ENCODE measurements at places on chromosomes 2 and 18.

DNA sequence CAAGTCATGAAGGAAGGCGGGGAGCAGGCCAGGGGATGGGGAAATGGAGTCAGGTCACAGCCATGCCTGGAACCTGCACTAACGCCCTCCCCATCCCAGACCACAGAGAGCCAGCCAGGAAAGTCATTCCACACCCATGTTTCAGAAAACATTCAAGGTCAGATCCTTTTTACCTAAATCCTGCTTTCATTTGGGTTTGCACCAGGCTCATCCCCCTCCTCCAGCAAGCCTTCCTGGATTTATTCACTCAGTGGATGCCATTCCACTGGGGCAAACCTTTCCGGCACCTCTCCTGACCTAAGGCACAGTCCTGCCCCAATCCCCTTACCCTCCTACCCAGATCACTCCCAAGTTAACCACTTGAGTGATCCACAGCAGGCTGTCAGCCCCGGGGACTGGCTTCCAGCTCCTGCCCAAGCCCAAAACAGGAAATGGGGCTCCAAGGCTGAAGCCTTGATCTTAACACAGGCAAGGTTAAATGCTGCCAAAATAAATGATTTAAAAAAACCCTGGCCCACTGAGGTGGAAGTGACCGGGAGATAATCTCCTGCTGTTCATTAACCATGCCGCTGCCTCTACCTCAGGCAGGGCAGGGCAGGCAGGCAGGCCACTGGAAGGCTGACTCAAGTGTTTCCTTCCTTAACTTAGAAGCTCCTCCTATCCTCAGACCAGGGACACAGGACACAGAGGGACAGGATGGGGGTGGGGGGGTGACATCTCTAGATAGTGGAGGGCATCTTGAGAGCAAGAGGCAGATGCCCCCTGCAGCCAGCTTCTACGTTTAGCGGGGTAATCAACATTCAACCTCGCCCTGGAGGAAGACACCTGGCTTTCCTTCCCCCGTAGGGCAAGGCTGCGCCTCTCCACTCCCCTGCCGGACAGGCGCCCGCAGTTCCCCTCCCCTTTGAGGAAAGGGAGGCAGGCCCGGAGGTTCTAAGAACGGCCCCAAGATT is 1.4 kb downstream of the RAB11FIP5 start:
- DNase-seq, result no peak

GRCh38 chr18:44786688-44787087 is 106.0 kb downstream of the SETBP1 start:
- DNase-seq, result no peak

DNA sequence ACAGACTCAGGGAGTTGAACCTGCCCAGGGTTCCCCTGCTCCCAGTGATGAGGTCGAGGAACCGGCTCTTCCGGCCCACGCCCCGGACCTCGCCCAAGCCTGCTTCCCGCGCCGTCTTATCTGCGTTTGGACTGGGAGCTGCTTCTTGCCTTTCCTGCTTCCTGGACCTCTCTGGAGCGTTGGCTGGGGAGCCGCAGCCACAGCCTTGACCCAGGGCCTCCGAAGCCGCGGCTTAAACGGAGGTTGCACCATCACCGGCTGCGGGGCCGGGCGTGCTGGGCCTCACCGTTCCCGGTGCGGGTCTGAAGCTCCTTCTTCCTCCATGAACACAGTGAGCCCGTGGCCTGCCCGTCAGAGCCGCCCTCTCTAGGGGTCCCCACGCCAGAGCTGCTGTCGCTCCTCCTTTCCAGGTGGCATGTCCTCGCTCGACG is 13.3 kb downstream of the NTSR2 start:
- no peak for DNase-seq

GRCh38 chr2:69114534-69114933 is 101.6 kb downstream of the ANTXR1 start:
- DNase-seq, result no peak

DNA sequence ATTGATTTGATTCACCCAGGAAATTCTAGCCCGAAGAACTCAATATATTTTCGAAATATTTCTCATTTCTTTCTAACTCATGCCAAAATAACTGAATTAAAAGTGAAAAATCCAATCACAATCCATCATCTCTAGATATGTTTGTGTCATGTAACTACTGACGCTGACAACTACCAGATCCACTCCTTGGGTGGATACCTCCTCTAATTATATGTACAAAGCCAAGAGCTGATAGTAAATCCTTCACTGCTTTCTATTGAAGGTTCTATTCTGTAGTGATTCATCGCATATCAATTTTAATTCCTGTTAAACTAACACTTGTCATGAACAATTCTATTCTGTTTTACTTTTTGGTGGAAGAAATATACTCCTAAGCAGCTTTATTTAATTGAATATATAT is 1056.6 kb upstream of the NXPH2 start:
- no peak for DNase-seq

GRCh38 chr2:12326449-12327190 is 390.1 kb upstream of the TRIB2 start:
- DNase-seq, result no peak

- DNase-seq, result no peak
Measured at GRCh38 chr18:48828194-48828545, 122.6 kb downstream of the SMAD7 start.

GRCh38 chr18:58344861-58345463 is 283.9 kb downstream of the ALPK2 start:
- no peak for DNase-seq

GRCh38 chr2:34731292-34731691 is 1132.2 kb upstream of the FAM98A start:
- no peak for DNase-seq

DNA sequence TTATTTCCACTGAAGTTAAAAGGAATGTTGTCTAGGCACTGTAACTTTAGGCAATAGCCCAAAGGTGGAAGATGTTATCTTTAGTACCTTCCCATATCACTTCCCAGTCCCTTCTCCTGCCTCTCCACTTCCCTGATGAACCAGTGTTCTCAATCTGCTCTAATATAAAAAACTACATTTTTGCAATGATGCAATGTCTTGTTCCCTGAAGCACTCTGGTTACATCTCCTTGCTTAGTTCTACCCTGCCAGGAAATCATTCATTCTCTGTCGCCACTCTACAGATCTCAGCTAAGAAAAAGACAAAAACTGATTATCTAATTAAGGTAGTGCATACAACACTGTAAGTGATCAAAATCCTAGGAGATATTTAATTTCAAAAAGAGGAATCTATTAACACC is 71.3 kb downstream of the BAZ2B start:
- no peak for DNase-seq

- no peak for DNase-seq
Measured at GRCh38 chr18:12604445-12605007, 53.4 kb downstream of the SPIRE1 start.

- no peak for DNase-seq
Measured at GRCh38 chr2:152440460-152440859, 105.5 kb downstream of the FMNL2 start.

GRCh38 chr2:23069156-23069555 is 315.8 kb upstream of the KLHL29 start:
- no peak for DNase-seq

DNA sequence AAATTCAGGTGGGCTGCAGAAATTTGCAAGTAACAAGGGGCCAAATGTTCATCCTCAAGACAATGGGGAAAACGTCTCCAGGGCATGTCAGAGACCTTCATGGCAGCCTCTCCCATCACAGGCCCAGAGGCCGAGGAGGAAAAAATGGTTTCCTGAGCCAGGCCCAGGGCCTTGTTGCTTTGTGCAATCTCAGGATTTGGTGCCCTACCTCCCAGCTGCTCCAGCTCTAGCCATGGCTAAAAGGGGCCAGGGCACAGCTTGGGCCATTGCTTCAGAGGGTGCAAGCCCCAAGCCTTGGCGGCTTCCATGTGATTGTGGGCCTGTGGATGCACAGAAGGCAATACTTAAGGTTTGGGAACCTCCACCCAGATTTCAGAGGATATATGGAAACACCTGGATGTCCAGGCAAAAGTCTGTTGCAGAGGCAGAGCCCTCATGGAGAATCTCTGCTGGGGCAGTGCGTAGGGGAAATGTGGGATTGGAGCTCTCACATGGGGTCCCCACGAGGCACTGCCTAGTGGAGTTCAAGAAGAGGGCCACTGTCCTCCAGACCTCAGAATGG is 29.2 kb downstream of the RPRD1A start:
- no peak for DNase-seq

GRCh38 chr2:190862571-190862991 is 18.0 kb upstream of the GLS start:
- DNase-seq, result no peak

- DNase-seq, result no peak
Measured at GRCh38 chr2:219661955-219662395, 34.5 kb downstream of the SLC4A3 start.

- DNase-seq, result no peak
Measured at GRCh38 chr2:16633621-16634430, 31.8 kb downstream of the CYRIA start.

- DNase-seq, result no peak
Measured at GRCh38 chr2:238346544-238346943, 26.2 kb downstream of the TRAF3IP1 start.

GRCh38 chr2:120224735-120225548 is 1.7 kb upstream of the TMEM185B start:
- no peak for DNase-seq

DNA sequence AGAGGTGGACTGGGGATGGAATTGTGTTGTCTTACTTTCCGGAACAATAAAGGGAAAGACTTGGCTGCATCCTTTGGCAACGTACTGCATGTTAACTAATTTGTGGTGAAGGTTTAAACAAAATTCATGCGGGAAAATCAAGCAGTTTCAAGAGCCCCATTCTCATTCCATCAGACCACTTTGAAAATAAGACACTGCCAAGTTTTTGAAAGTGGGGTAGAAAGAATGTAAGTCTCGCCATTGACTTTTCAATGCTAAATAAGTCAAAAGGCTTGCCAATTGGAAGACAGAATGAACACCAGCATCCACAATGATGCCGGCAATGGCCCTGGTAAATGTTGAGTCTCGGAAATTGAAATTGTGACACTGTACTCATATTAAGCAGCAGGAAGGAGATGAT is 322.0 kb downstream of the RND3 start:
- no peak for DNase-seq

DNA sequence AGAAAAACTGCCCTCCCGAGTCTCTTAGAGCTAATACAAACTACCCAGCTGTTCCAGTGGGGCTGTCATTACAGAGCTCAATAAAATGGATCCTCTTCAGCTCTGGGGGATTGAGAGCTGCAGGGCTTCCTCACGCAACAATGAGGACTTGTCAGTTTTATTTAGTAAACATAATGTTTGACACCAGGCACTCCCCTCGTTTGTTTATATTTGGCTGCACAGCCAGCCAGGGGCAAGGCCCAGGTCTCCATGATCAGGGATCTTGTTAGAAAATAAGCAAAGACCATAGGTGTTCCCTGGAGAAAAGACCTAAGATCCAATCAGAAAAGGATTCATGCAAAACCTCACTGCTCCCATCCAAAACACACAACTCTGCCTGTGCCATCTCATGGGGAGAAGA is 158.2 kb downstream of the C1D start:
- DNase-seq, result no peak

GRCh38 chr2:150047620-150048222 is 439.7 kb downstream of the RND3 start:
- DNase-seq, result no peak

DNA sequence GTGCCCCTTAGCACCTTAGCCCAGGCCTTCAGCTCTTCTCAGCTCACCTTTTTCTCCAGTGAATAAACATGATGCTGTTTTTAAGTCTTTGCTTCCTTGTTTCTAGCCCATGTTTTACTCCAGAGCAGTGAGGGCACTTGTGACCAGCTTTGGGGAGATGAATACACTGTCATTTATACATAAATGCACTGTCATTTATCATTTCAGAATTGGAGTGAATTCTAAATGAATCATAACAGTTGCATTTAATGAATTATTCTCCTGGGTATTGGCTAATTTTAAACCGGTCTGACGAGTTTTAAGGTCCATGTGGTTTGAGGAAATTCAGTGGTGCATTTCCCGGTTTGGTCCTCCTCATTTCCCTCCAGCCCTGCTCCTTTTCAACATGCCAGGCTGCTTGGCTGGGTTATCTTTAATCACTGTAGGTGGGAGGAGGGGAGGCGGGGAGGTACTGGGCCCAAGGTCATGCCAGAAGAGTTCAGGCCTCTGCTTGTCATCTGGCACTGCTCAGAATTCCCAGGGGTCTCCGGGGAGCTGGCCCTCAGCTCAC is 23.9 kb downstream of the PRKCE start:
- no peak for DNase-seq

DNA sequence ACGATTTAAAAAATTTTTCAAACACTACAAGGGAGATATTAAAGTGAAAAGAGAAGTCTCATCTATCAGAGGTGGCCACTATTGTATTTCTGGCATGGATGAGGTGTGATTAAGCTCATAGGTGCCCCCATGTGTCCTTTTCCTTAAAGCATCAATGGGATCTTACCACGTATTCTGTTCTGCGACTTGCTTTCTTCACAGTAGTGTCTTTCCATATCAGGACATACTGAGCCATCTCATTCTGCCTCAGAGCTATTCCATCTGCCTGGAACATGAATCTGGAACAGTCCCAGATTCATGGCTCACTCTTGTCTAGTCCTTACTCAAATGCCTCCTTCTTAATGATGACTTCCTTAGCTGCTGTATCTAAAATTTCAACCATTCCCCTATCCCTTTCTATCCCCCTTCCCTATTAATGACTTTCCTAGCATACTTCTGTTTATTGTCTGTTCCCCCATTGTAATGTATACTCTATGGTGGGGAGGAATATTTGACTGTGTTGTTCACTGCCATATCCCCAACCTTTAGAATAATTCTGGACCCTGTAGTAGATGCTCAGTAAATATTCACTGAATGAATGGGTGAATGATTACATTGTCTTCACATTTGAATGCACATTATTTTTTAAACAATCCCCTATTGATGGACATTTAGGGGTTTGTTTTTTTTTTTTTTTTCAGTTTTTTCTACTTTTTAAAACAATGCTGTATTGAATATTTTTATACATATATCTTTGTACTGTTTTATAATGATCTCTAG is 11.1 kb downstream of the STAMBP start:
- DNase-seq, result no peak

DNA sequence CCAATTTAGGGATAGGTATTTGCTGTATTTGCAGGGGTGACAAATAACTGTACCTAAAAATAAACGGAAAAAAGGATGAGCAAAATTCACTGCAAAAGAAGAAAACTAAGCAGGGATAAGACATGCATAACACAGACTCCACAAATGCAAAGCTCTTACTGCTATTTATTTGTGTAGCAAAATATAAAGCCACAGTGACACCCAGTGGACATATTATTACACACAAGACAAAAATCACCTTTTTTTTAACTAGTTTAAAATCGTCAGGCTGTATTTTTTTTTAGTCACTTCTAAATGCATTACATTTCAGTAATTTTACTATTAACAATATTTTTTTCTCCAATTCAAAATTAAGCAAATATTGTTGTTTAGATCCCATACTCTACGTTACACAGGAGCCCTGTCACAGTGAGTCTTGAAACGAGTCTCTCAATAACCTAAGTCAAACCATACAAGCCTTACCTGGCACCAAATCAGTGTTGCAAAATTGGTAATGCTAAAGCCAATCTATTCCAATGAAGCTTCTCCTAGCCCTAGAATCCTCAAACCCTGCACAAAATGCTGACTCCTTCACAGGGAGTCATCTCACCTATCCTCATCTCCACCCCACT is 23.7 kb downstream of the METTL4 start:
- no peak for DNase-seq

GRCh38 chr2:10168221-10168620 is 45.7 kb downstream of the RRM2 start:
- no peak for DNase-seq

- DNase-seq, result no peak
Measured at GRCh38 chr18:45526114-45526841, 89.0 kb upstream of the SLC14A2 start.
